Mesothelial cell of epicardium (in vitro differentiated cells): ENCODE measurements at places on chromosomes 12 and 14.

DNA sequence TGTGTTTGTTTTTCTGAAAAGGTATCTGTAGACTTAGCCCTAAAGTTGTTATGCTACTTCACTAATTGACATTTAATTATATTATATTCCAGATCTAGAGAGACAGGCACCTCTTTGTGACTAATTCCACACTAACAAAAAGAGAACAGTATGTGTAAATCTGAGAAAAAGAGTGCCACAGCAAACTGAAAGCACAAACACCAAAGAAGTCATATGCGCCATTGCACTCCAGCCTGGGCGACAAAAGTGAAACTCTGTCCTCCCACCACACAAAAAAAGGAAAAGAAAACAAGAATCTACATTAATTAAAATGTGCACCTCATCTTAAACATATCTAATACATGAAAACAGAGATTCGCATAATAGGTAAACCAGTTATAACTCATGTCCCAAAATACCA lies 4.4 kb upstream of the CSRNP2 start:
- no peak for DNase-seq
- no peak overlapping the region for H3K27ac ChIP-seq
- peaks cover 2% of the 10 kb centered on the region for H3K36me3 ChIP-seq
- H3K4me3 ChIP-seq: no peak overlapping the region
- peaks cover 5% of the 10 kb centered on the region for H3K4me1 ChIP-seq
- H3K27me3 ChIP-seq: no peaks in the 10 kb centered on the region

DNA sequence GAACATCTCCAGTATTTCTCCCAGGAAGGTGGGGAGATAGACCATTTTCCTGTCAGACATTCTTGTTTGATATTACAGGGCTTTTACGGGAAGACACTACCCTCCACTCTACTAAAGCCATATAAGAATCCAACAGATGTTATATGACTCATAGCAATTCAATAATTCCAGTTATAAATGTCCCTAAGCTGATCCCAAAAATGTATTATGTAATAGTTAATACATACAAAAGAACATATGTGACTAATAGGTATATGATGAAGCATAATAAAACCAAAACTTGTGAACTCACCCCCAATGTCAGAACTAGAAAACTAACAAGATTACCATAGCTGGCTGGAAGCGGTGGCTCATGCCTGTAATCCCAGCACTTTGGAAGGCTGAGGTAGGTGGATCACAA lies 84.2 kb downstream of the EFCAB11 start:
- H3K27ac ChIP-seq: no peak overlapping the region
- peaks cover 26% of the 10 kb centered on the region for H3K36me3 ChIP-seq
- no peak overlapping the region for H3K4me3 ChIP-seq
- no peak for DNase-seq
- no peaks in the 10 kb centered on the region for H3K27me3 ChIP-seq

- H3K27me3 ChIP-seq: peaks cover 17% of the 10 kb centered on the region
- DNase-seq: no peak
- H3K4me3 ChIP-seq: no peak overlapping the region
- H3K4me1 ChIP-seq: no peaks in the 10 kb centered on the region
These were observed 554.9 kb downstream of the NRXN3 start for GRCh38 chr14:78725086-78725485.

DNA sequence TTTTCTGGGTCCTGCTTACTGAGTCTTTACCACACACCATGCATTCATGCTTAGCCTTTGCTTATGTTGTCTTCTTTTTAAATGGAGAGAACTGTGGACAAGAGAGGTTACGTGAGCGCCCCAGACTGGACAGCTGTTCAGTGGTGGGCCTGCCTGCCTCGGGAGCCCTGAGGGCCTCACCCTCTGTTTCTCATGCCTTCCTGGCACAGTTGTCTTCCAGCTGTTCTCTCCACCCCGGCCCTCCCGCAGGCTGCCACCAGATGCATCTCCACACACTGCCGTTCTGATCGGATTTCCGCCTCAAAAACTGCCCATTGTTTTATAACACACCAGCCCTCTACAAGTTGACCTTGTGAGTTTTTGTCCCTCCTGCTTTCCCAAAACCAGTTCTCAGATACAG lies 100.8 kb downstream of the SAMD4A start:
- H3K4me1 ChIP-seq: peaks cover 52% of the 10 kb centered on the region
- no peak overlapping the region for H3K27ac ChIP-seq
- no peak overlapping the region for H3K4me3 ChIP-seq
- peaks cover 4% of the 10 kb centered on the region for H3K36me3 ChIP-seq

DNA sequence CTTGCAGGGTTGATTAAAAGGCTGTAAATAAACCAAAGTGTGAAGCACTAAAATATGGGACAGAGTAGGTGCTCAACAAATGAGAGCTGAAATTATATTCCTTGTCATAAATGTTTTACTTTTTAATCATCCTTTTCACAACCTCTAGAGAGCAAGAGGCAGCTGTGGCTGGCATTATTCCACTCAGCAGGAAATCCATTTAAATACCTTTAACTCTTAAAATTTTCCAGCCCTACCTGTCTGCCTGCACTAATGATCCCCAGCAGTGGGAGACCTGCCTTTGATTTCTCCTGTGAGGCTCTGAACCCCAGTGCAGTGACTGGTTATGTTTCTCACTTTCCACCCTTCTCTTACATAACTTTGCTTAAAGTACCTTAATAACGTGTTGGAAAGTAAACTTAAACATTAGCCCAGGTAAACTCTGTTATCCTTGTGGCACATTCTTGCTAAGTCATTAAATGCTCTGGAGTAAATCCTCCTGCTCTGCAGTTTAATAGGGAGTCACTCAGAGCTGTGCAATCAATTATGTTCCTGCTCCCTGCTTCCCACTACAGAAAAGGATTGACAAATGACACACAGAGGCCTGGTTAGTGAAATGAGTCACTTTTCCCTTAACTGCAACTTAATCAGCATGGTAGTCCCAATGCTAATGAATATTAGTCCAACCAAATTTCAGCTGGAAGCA lies 755.7 kb upstream of the USP15 start:
- DNase-seq: no peak
- H3K27me3 ChIP-seq: no peaks in the 10 kb centered on the region
- H3K4me3 ChIP-seq: no peak overlapping the region
- H3K27ac ChIP-seq: no peak overlapping the region
- H3K4me1 ChIP-seq: no peaks in the 10 kb centered on the region

GRCh38 chr14:74568911-74569310 lies 43.1 kb downstream of the LTBP2 start:
- H3K36me3 ChIP-seq: no peaks in the 10 kb centered on the region
- no peak for DNase-seq
- peak overlapping the region; percentile 34 for H3K27ac ChIP-seq
- H3K27me3 ChIP-seq: no peaks in the 10 kb centered on the region

- no peak overlapping the region for H3K27ac ChIP-seq
- no peaks in the 10 kb centered on the region for H3K36me3 ChIP-seq
- no peak for DNase-seq
- H3K27me3 ChIP-seq: no peaks in the 10 kb centered on the region
These were observed 212.6 kb upstream of the SLC16A7 start for GRCh38 chr12:59383079-59383822.

GRCh38 chr12:131057211-131057721 lies 103.6 kb downstream of the ADGRD1 start:
- H3K27ac ChIP-seq: no peak overlapping the region
- H3K36me3 ChIP-seq: no peaks in the 10 kb centered on the region
- peaks cover 44% of the 10 kb centered on the region for H3K27me3 ChIP-seq
- no peak for DNase-seq
- H3K4me3 ChIP-seq: no peak overlapping the region
- no peaks in the 10 kb centered on the region for H3K4me1 ChIP-seq

DNA sequence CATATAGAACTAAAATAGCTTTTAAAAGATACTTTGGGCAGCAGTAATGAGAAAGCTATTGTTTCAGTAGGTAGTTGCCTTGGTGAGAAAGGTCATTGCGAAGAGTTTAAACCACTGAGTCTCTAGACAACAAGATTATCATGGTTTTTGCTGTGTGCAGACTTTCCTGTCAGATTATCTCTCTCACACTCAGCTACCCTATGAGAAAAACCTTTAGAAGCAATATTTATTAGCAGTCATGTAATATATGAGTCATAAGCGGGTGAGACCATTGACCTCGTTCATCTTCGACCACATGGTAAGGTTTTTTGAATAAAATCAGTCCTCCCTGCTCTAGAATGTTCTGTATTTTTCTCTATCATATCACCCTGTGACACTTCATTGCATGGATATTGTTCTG lies 59.9 kb downstream of the GPR65 start:
- H3K27me3 ChIP-seq: peaks cover 2% of the 10 kb centered on the region
- H3K4me3 ChIP-seq: no peak overlapping the region

GRCh38 chr14:75720842-75721498 lies 59.9 kb downstream of the TTLL5 start:
- DNase-seq: no peak
- H3K4me1 ChIP-seq: peaks cover 48% of the 10 kb centered on the region
- H3K4me3 ChIP-seq: no peak overlapping the region
- H3K27ac ChIP-seq: peak overlapping the region; percentile 99
- H3K27me3 ChIP-seq: no peaks in the 10 kb centered on the region

DNA sequence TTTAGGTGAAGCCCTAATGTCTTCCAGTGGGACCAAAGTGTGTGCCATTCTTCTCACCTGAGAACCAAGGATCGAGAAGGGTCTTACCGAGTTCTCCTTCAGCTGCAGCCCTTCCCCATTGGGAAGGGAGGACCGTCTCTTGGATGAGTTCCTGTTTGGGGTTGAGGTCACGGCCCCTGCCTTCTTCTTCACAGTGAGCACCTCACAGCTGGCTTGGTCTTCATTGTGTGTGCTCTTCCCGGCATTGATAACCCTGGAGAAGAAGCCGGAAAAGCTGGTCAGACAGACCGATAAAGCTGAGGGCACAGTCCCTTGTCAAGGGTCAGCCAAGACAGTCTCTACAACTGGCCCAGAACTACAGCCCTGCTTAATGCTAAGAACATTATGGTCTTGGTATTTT lies 102.9 kb downstream of the PPM1H start:
- no peak overlapping the region for H3K4me3 ChIP-seq
- no peak overlapping the region for H3K27ac ChIP-seq
- no peak for DNase-seq
- H3K27me3 ChIP-seq: no peaks in the 10 kb centered on the region
- H3K36me3 ChIP-seq: peaks cover 2% of the 10 kb centered on the region

DNA sequence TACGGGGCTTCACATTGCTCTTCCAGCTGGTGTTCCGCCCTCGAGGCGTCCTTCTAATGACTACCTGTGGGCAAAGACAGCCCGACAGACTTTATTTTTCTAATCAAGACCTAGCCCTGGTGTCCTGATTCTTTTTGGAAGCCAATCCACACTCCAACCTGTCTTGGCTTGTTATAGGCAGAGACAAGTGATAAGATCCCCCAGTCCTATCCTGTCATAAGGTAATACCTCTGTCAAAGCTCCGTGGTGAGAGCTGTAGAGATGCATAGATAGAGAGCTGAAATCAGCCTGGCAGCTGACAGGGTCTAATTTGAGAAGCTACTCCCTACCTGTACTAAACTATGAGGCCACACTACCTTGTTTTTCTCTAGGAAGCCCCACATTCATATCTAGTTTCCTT lies 11.5 kb upstream of the WNK1 start:
- H3K27me3 ChIP-seq: no peaks in the 10 kb centered on the region
- peaks cover 10% of the 10 kb centered on the region for H3K4me1 ChIP-seq
- no peak for DNase-seq

GRCh38 chr12:52662093-52662917 lies 10.3 kb upstream of the KRT2 start:
- H3K27ac ChIP-seq: no peak overlapping the region
- DNase-seq: no peak
- H3K27me3 ChIP-seq: peaks cover 76% of the 10 kb centered on the region
- no peaks in the 10 kb centered on the region for H3K36me3 ChIP-seq

- H3K4me1 ChIP-seq: peaks cover 31% of the 10 kb centered on the region
- no peak for DNase-seq
- no peaks in the 10 kb centered on the region for H3K36me3 ChIP-seq
- H3K4me3 ChIP-seq: peak overlapping the region; percentile 72
These were observed 540 bp downstream of the PAX9 start for GRCh38 chr14:36662258-36662542.

DNA sequence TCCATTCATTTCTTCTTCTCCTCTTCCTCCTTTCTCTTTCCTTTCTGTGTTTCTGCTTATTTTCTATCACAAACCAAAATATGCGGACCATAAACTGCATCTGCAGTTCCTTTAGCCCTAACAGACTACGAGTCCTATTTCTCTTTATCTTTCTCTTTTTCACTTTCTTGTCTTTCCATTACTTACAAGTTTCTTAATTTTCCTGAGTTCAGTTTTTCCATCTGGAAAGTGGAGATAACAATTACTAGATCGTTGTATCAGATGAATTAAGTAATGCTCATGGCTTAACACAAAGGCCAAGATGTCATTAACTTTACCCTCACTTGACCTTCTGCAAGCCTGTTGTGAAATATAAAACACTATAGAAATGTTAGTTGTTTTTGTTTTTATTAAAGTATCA lies 983 bp upstream of the COPS7A start:
- peaks cover 17% of the 10 kb centered on the region for H3K4me1 ChIP-seq
- no peak for DNase-seq
- H3K27ac ChIP-seq: peak overlapping the region; percentile 35
- peak overlapping the region; percentile 20 for H3K4me3 ChIP-seq
- H3K27me3 ChIP-seq: peaks cover 17% of the 10 kb centered on the region
- H3K36me3 ChIP-seq: peaks cover 5% of the 10 kb centered on the region

- no peak overlapping the region for H3K27ac ChIP-seq
- H3K36me3 ChIP-seq: no peaks in the 10 kb centered on the region
- no peak overlapping the region for H3K4me3 ChIP-seq
- no peak for DNase-seq
- no peaks in the 10 kb centered on the region for H3K27me3 ChIP-seq
These were observed 9.0 kb upstream of the PCNX1 start for GRCh38 chr14:70898111-70898745.

DNA sequence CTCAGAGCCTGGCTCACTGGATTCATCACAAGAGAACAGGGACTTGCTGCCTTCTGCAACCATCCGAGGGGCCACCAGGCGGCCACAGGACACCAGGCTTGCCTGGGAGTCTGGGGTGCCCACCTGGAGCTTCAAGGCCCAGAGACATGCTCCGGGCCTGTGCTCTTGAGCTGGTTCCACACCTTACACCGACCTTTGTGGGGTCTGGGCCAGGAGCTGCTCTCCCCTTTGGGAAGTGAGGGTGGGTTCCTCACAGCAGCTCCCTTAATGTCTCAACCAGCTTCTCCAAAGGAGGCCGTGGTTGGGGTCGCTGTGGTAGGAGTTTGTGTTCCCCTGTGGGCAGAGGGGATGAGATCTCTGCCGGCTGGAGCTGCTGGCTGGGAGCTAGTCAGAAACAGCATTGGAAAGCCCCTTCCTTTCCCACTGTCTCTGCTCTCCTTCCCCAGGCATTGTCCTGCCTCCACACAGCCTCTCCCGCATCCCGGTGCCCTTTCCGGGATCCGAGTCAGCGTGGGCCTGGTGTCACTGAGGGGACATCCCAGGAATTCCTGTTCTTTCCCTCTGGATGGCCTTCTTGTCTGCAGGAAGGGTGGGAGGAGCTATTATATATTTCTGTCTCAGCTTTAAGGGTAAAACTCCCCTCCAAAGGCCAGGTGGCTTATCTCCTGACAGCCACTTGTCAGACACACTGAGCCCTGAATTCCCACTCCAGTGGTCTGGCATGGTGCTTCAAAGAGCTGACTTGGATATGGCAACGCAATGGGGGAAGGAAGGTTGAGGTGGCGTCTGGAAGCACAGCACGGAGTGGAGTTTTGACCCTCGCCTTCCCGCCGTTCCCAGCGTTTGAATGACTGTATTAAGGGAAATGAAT lies 5.1 kb upstream of the PAPLN start:
- H3K27me3 ChIP-seq: peaks cover 48% of the 10 kb centered on the region
- H3K4me3 ChIP-seq: no peak overlapping the region
- peaks cover 51% of the 10 kb centered on the region for H3K4me1 ChIP-seq
- H3K27ac ChIP-seq: no peak overlapping the region

- H3K4me1 ChIP-seq: no peaks in the 10 kb centered on the region
- no peak for DNase-seq
- no peak overlapping the region for H3K27ac ChIP-seq
- peaks cover 14% of the 10 kb centered on the region for H3K27me3 ChIP-seq
- H3K4me3 ChIP-seq: no peak overlapping the region
- H3K36me3 ChIP-seq: no peaks in the 10 kb centered on the region
These were observed 509.1 kb downstream of the VRK1 start for GRCh38 chr14:97306133-97306759.
